ENCODE measurements at places on chromosomes 13 and 19.

GRCh38 chr19:18782559-18783225 is 8.4 kb downstream of the COMP start:
- DNase-seq = no peak

GRCh38 chr19:55605637-55606470 is at the start of gene ZNF865:
TSS of gene ZNF865 (plus strand) at chr19:55605647. CDS start at chr19:55613619, 7,972 bp downstream.
- peak; percentile 91 for DNase-seq

DNA sequence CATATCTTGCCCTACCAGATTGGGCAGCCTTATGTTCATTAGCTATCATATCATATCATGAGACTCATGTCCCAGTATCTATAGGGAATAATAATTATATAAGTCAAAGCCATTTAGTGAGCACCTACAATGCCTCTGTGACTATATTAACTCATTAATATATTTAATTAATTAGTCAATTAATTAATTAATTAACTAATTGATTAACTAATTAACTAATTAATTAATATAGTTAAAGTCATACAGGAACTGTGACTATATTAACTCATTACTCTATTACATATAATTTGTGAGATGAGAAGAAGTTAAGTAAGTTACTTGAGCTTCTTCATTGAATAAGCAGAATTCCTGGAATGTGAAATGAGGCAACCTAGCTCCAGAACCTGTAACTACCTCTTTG is 588.3 kb upstream of the SLITRK1 start:
- no peak for DNase-seq

DNA sequence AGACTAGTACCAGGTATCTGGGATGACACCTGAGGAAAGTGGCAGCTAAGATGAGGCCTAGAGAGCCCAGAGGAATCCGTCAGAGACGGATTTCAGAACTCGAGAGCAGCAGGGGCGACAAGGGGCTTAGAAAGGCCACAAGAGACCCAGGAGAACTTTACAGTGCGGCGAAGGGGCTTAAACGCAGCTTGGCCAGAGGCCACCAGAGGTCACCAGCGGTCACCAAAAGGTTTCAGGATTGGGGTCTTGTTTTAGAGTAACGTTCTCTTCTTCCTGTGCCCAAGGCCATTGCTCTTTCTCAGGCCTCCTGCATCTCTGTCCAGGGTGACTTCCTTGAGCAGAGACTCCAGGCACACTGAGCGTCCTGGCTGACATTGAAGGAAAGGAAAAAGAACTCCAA is 2.2 kb downstream of the ZSCAN22 start:
- peak; percentile 21 for DNase-seq

DNA sequence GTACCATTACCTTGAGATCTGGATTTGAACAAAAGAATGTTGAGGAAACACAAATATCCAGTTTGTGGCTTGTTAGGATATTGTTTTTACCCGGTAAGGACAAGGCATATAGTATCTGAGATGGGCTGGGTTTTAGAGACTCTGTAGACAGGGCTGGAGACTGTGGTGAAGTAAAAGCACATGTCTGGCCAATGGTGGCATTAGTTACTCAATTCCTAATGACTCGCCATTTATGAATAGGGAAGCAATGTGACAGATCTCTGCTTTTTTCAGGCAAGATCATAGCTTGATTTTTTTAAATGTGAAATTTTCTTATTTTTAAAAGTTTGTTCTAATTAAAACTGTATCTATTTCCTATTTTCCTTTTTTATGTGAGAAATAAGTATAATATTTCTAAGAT is 371.1 kb upstream of the SPRY2 start:
- DNase-seq = no peak

- peak; percentile 54 for DNase-seq
Observed at GRCh38 chr13:81171065-81171647, 830.2 kb upstream of the SPRY2 start.

DNA sequence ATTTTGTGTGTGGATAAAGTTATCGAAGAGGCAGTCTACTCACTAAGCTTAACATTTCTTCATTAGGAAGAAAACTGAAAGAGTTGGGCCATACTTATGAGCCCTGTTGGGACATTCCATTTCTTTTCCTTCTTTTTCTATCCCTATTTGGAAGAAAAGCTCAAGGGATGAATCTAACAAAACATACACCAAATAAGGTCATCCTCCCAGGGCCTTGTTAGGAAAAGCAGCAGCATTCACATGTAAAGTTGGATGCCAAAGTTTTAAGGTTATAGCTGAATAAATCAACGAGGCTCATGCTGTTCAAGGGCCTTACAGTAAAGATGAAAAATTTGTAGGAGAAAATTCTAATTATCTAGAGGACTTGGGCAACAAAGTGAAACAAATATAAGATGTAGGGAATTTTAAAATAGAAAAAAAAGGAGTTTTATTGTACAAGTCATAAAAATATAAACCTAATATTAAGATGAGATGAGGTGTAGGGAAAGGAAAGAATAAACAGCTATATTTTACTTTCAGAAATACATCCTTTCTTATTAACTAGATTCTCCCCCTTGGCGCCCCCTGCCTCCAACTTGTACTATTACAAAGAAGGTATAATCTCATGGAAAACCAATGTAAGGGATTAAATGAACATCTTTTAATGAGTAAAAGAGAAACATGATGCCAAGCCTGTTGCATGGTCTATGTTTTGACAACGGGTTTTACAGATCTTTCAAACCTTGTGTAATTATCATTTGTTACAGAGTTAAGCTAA is 160.4 kb downstream of the PCDH20 start:
- DNase-seq = no peak

- no peak for DNase-seq
Observed at GRCh38 chr13:66040506-66040905, 1189.6 kb downstream of the PCDH9 start.

- no peak for DNase-seq
Observed at GRCh38 chr19:30631033-30631370, 258.8 kb downstream of the ZNF536 start.

DNA sequence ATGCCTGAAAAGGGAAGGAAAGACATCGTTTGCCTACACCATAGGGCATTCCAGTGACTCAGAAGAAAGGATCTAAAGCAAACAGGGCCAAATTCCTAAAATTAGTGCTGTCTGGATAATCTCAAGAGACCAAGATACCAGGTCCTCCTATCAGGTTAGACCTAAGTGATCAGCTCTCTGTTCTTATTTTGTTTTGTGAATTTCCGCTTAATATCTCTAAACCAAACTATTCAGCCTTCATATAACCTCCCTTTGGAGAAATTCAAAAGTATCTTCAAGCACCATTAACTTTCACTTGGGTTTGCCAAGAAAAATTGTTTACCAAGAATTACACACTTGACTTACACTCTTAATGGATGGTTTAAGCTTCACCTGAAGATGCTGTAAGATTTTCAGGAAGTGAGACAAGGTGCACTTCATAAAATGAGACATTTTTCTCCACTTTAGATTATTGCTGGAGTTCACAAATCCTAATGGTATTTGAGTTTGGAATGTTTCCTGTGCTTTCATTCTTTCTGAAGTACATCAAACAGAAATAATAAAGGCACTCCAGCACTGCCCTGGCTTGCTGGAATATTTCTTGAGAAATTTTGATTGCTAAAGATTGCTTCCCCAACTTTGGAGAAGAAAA is 376.1 kb downstream of the LMO7 start:
- peak; percentile 9 for DNase-seq

DNA sequence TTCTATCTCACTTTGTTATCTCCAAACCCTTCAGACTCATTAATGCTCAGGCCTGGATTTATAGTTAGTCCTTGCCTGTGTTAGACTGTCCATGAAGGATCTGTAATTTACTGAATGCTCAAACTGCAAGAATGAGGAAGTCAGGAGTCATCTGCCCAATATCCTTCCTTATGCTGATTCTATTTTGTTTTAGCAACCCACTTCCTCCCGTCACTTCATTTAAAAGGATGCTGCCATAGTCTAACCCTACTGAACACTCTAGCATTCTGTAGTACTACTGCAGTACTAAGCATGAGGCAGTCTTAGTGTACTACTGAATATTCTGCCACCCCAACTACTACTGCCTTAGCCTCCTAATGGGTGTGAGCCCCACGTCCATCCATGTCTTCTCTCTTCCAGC is 1.5 kb downstream of the FCAR start:
- DNase-seq = no peak

- DNase-seq = peak; percentile 42
Observed at GRCh38 chr19:17246681-17247425, 1.1 kb upstream of the NR2F6 start.

DNA sequence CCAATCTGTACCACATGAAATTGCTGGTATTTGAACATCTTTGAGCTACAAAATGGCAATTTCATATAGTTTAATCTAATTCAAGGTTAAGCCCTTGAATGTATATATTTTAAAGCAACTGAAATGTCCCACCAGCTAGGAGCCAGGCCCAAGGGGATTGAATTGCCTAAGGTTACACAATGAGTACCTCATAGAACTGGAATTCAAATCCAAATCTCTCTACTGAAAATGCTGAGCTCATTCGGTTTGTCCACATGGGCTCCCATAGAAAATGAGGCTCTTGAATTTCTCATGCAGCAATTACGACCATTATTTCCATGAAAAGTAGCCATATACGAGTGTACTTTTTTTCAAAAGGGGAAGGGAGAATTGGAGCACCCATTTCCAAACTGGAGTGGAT is 31.5 kb upstream of the FNDC3A start:
- DNase-seq = no peak

- DNase-seq = no peak
Observed at GRCh38 chr19:47492571-47493377, 8.8 kb upstream of the KPTN start.

- DNase-seq = peak; percentile 38
Observed at GRCh38 chr19:35596366-35596999, 10.5 kb downstream of the PMIS2 start.

GRCh38 chr13:105997581-105998550 is 537.6 kb downstream of the EFNB2 start:
- no peak for DNase-seq

GRCh38 chr13:67231289-67232000 is 1.3 kb upstream of the PCDH9 start:
- peak; percentile 15 for DNase-seq

GRCh38 chr19:15419413-15420025 is 731 bp upstream of the AKAP8L start:
- peak; percentile 51 for DNase-seq

DNA sequence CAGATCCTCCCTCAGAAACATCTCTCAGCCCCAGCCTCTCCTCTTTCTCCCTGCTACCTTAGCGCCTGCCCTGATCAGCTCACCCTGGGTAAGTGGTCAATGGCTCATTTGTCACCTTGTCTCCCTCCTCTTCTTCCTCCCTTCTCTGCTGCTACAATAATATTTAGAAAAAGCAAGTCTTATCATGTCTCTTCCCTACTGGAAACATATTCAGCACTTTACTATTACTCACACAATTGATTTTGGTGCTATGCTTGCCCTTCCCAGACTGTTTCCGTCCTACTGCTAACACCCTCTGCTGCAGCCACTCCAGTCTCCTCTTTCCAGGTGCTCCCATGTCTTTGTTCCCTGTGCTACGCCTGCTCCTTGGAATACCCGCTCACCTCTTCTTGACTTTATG is 35.8 kb downstream of the ESD start:
- DNase-seq = no peak

DNA sequence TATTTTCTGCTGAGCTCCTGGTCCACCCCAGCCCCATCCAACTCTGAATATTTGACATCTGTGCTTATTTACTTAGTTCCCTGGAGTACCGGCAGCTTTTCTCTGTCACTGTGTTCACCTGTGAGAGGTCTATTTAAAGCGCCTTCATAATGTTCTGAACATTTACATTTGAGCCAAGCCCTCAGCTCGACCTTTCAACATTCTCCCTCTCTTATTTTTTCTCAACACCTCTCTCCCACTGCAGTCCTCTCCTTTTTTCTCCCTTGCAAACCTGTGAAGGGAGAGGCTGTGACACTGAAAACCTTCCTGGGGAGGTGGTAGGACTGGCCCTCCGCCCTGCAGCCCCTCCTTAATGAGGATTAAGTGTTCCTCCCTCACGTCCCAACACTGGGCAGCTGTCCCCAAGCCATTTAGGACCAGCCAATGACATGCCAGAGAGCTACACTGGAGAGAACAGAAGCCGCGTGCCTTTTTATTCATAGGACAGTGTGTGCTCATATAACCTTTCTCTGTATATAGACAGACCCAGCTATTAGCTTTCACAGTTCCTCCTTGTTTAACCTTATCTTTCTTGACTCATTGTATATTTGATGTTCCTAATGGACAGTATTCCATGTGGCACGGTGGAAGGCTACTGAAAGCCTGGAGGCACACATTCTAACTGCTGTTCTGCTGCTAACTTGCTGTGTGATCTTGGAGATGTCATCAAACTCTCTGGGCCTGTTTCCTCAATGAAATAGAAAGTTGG is 134.8 kb downstream of the NUFIP1 start:
- DNase-seq = no peak

DNA sequence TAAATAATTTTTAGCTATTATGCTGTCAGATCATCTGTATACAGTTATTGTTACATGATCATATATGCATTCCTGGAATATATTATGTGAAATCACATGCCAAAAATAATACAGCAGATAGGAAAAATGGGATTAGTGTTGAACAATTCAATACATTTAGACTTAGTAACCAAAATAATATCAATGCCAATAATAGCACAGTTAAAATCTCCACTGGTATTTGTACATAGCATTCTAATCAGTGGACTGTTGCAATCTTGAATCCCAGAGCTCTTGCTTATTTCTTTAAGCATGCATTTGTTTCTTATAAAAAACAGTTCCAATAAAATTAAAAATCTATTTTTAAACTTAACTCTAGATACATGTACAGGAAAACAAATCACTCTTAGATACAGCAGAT is 2772.2 kb downstream of the PCDH9 start:
- DNase-seq = no peak

DNA sequence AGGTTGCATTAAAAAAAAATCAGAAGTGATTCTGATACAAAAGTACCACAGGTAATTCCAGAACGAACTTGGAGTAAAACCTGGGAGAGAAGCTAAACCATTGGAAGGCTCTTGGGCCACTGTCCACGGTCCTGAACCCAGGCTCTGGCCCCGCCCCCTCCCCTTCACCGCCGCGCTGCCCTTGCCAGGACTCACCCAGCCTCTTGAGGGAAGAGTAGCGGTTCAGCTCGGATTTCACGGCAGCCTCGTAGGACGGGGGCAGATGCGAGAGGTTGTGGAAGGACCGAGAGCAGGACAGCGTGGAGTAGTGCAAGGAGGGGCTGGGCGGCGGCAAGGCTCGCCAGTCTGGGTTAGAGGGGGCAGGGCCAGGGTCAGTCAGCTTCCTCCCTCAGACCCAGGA is 5.7 kb downstream of the SHISA7 start:
- DNase-seq = peak; percentile 72

DNA sequence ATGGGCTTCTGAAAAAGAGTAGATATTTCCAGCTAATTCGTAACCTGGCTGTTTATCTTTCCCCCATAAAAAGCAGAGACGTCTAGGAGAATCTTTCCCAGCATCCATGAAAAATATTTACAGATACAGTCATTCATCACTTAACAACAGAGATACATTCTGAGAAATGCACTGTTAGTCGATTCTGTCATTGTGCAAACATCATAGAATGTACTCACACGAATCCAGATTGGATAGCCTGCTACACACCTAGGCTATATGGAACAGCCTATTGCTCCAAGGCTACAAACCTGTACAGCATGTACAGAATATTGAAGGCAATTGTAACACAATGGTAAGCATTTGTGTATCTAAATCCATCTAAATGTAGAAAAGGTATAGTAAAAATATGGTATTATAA is 530.2 kb upstream of the NBEA start:
- no peak for DNase-seq

Data from ELR (cell line).